Hepatocyte (in vitro differentiated cells): ENCODE measurements at places on chromosomes 2 and 18. TPM values are rescaled to one million over a fixed set of nuclear protein-coding genes. Genes with fewer than 3 reads are reported as not detected.

Gene DYNAP
- not detected in 2 replicates for total RNA-seq

- no peaks in the 10 kb centered on the region for H3K36me3 ChIP-seq
- H3K27ac ChIP-seq, result no peak overlapping the region
- no peaks in the 10 kb centered on the region for H3K27me3 ChIP-seq
- H3K4me3 ChIP-seq, result no peak overlapping the region
- DNase-seq, result no peak
These were observed 16.3 kb downstream of the FECH start for GRCh38 chr18:57570162-57570561.

Gene LRRTM1
- total RNA-seq, result 1.0 and 1.3 TPM in 2 replicates

- H3K36me3 ChIP-seq, result no peaks in the 10 kb centered on the region
- DNase-seq, result peak; percentile 53
- H3K27me3 ChIP-seq, result no peaks in the 10 kb centered on the region
- H3K4me1 ChIP-seq, result peaks cover 21% of the 10 kb centered on the region
- H3K27ac ChIP-seq, result peak overlapping the region; percentile 50
These were observed 820 bp downstream of the MTCL1 start for GRCh38 chr18:8705961-8706790.

Gene EPB41L3
- total RNA-seq, result 24.5 and 31.7 TPM in 2 replicates

DNA sequence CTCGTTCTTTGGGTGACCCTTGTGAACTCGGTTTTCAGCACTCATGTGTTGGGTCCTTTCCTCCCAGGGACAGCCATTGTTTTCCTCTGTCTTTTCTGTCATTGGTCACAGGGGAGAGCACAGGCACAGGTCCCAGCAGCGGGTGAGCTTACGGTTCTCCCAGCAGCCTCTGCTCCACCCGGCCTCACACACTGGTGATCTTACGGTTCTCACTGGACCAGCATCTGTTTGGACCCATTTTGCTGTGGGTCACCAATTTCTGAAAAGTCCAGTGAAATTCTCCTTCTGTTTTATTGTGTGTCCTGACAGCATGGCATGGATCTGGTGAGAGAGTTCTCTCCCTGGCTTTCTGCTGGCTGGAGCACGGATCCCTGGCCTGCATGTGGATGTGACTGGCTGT lies 49.8 kb upstream of the ANKRD62 start:
- H3K27me3 ChIP-seq, result no peaks in the 10 kb centered on the region
- no peak for DNase-seq
- no peaks in the 10 kb centered on the region for H3K4me1 ChIP-seq
- H3K27ac ChIP-seq, result no peak overlapping the region
- no peaks in the 10 kb centered on the region for H3K36me3 ChIP-seq
- H3K4me3 ChIP-seq, result no peak overlapping the region

- H3K27me3 ChIP-seq, result peaks cover 15% of the 10 kb centered on the region
- DNase-seq, result no peak
- no peak overlapping the region for H3K4me3 ChIP-seq
- H3K36me3 ChIP-seq, result no peaks in the 10 kb centered on the region
- H3K27ac ChIP-seq, result peak overlapping the region; percentile 66
These were observed 585.9 kb downstream of the ZEB2 start for GRCh38 chr2:143933946-143934569.

Gene SMYD5
- 15.5 and 28.3 TPM in 2 replicates for total RNA-seq

- H3K27ac ChIP-seq, result no peak overlapping the region
- no peaks in the 10 kb centered on the region for H3K4me1 ChIP-seq
- no peaks in the 10 kb centered on the region for H3K27me3 ChIP-seq
These were observed 7.5 kb downstream of the MOCOS start for GRCh38 chr18:36194600-36195315.

Gene NXPH2
- 1.2 and 6.3 TPM in 2 replicates for total RNA-seq

DNA sequence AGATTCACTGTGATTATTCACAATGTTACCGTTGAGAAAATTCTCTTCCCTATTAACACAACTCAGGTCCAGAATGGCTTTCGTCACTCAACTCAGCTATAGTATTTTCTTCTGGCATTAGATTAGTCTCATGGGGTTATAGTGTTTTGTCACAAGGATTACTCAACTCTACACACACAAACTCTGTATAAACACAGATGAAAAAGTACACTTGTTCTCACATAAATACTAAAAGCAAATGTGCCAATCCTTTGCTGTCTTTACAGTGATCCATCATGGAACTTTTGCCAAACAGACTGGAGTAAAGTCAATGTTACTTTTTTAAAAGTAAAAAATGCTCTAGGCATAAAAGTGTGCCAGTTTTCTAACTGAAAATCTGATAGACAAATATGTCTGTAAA lies 267.6 kb downstream of the RBM43 start:
- H3K4me1 ChIP-seq, result peaks cover 17% of the 10 kb centered on the region
- no peaks in the 10 kb centered on the region for H3K36me3 ChIP-seq

DNA sequence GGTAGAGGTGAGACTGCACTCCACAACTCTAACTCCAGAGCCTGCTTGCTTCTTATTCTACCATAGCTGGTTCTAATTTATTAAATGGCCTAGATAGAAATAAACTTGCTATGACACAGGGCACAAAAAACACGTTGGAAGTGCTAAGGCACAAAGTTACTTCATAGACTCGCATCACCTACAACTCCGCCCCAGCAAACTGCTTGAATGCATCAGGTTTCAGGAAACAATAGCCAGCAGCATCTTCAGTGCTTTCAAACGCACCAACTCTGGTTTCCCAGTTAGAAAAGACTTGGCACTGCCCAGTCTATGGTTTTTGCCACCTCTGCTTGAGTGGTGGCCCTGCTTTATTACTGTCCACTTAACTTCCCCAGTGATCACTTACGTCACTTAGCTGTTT lies 142.6 kb downstream of the RIF1 start:
- no peaks in the 10 kb centered on the region for H3K4me1 ChIP-seq
- no peak overlapping the region for H3K27ac ChIP-seq
- H3K36me3 ChIP-seq, result no peaks in the 10 kb centered on the region
- no peaks in the 10 kb centered on the region for H3K27me3 ChIP-seq
- no peak for DNase-seq

Gene TIMM21
- 22.8 and 25.6 TPM in 2 replicates for total RNA-seq

DNA sequence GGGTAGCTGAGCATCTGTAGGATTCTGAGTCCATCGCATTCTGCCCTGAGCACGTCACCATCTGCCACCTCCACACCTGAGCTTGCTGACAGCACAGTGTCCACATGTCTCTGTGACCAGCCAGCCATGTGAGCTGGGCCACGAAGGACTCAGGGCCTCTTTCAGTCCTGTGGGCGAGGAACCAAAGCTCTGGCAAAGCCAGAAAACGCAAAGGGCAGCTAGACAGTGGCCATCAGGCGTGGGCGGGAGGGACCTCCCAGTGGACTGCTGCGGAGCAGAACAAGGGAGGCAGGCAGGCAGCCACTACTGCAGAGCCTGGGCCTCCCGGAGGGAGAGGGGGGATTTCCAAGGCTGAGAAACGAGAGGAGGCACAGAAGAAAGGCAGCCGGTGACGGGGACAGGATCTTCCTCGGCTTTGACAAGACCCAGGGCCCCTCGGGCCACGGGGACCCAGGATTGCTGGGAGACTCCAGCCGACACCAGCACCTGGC lies 274.6 kb upstream of the SALL3 start:
- H3K4me1 ChIP-seq, result no peaks in the 10 kb centered on the region
- no peak overlapping the region for H3K27ac ChIP-seq
- no peaks in the 10 kb centered on the region for H3K36me3 ChIP-seq
- no peak overlapping the region for H3K4me3 ChIP-seq
- DNase-seq, result no peak
- H3K27me3 ChIP-seq, result peaks cover 11% of the 10 kb centered on the region

- H3K4me1 ChIP-seq, result peaks cover 6% of the 10 kb centered on the region
- no peak overlapping the region for H3K27ac ChIP-seq
- H3K4me3 ChIP-seq, result no peak overlapping the region
- no peak for DNase-seq
These were observed 98.9 kb downstream of the RNF144A start for GRCh38 chr2:7016148-7016547.

GRCh38 chr2:502831-503230 lies 174.4 kb downstream of the TMEM18 start:
- no peak overlapping the region for H3K4me3 ChIP-seq
- H3K36me3 ChIP-seq, result no peaks in the 10 kb centered on the region
- peaks cover 4% of the 10 kb centered on the region for H3K27me3 ChIP-seq
- DNase-seq, result no peak
- H3K27ac ChIP-seq, result no peak overlapping the region

DNA sequence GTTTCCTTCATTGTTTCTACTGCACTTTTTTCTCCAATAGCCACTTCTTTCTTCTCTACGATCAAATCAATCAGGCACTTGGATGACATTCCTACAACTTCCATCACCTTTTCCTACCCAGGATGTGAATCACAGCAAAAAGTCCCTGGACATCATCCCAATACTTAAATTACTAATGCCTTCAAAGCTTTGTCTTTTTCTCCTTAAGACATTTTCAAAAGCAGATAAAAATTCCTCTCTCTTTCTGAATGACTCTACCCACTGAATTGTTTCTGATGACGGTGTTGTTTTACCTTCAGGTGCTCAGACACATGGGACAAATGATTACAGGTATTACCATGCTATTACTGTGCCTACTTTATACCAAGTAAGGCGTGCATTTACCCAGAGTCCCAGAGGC lies 500.9 kb downstream of the FBXO15 start:
- H3K4me3 ChIP-seq, result no peak overlapping the region
- H3K4me1 ChIP-seq, result no peaks in the 10 kb centered on the region
- DNase-seq, result no peak
- H3K36me3 ChIP-seq, result no peaks in the 10 kb centered on the region
- no peaks in the 10 kb centered on the region for H3K27me3 ChIP-seq

Gene LINC00305
- 0.30 and 0.32 TPM in 2 replicates for total RNA-seq

- peak overlapping the region; percentile 88 for H3K4me3 ChIP-seq
- no peaks in the 10 kb centered on the region for H3K36me3 ChIP-seq
- H3K4me1 ChIP-seq, result no peaks in the 10 kb centered on the region
These were observed 1.3 kb downstream of the PTPRM start for GRCh38 chr18:7568426-7568825.

Gene STON1
- 21.6 and 22.0 TPM in 2 replicates for total RNA-seq

- no peaks in the 10 kb centered on the region for H3K36me3 ChIP-seq
- no peak overlapping the region for H3K27ac ChIP-seq
- H3K4me1 ChIP-seq, result no peaks in the 10 kb centered on the region
- DNase-seq, result no peak
- H3K4me3 ChIP-seq, result no peak overlapping the region
These were observed 3.1 kb downstream of the ARHGAP15 start for GRCh38 chr2:143132355-143132754.

- H3K36me3 ChIP-seq, result no peaks in the 10 kb centered on the region
- no peaks in the 10 kb centered on the region for H3K4me1 ChIP-seq
- no peak overlapping the region for H3K27ac ChIP-seq
- no peak overlapping the region for H3K4me3 ChIP-seq
- H3K27me3 ChIP-seq, result no peaks in the 10 kb centered on the region
These were observed 285.4 kb downstream of the ZEB2 start for GRCh38 chr2:144234542-144234871.

DNA sequence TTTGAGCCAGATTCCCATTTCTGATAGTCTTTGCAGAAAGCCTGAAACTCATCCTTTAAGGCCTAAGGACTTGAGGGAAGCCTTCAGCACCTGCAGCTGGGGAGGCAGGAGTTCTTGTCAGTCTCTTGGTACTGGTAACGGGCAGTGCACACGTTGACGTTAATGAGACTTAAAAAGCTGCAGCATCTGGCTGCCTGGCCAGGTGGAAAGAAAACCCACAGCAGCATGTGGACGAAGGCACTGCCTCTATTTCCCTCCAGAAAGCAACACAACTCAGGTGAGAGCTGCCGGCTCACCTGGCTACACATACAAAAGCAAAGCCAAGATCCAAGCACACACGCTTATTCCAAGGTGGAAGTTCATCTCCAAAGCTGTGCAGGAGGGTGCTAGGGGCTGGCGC lies 178.8 kb downstream of the ANAPC1 start:
- H3K36me3 ChIP-seq, result no peaks in the 10 kb centered on the region
- no peak for DNase-seq
- peaks cover 13% of the 10 kb centered on the region for H3K4me1 ChIP-seq
- no peak overlapping the region for H3K4me3 ChIP-seq
- peak overlapping the region; percentile 64 for H3K27ac ChIP-seq

DNA sequence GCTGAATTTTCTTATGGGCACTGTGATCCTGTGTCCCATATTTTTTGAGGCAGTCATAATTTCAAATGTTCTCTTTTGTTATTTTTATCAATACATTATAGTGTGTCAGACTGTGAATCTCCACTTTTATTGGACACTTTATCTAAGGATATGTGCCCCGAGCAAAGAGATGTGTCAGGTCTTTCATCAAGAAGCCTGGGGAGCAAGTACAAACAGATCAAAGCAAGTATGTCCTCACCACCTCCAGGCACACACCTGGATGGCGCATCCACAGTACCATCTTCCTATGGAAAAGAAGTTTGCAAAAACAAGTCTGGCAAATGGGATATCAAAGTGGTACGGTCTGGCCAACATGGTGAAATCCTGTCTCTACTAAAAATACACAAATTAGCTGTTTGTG lies 81.0 kb upstream of the ZNF236 start:
- H3K36me3 ChIP-seq, result no peaks in the 10 kb centered on the region
- no peak overlapping the region for H3K27ac ChIP-seq
- DNase-seq, result no peak
- no peaks in the 10 kb centered on the region for H3K27me3 ChIP-seq

DNA sequence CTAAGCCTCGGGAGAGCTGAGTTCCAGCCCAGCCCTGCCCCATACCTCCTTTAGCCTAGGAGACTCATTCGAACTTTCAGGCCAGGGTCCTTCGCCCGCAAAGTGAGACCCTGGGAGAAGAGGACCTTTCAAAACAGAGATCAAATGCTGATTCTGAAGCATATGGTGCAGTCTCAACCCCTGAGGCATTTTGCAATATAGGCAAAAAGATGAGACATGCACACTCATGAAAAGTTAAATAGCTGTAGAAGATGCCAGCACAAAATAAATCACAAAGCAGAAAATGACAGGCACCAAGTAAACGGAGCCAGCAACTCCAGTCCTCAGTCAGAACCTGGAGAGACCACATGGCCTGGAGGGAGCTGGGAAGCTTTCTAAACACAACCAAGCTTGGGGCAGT lies 542.7 kb upstream of the RAB6C start:
- DNase-seq, result no peak
- H3K27me3 ChIP-seq, result no peaks in the 10 kb centered on the region
- H3K4me3 ChIP-seq, result no peak overlapping the region
- H3K4me1 ChIP-seq, result no peaks in the 10 kb centered on the region
- H3K27ac ChIP-seq, result no peak overlapping the region

Gene CD226
- 0.07 and 0.16 TPM in 2 replicates for total RNA-seq
